ENCODE measurements at places on chromosomes 2 and 18. TPM values are rescaled to one million over a fixed set of nuclear protein-coding genes. Genes with fewer than 3 reads are reported as not detected.

Gene ANKRD62
- not detected for total RNA-seq

Gene ASB18
- total RNA-seq: not detected

Gene NAT8
- not detected for total RNA-seq

Gene ARHGAP25
- 0.19 TPM for total RNA-seq

Gene NPAS2
- total RNA-seq: 114 TPM
